Activated CD4-positive, alpha-beta T cell treated with anti-CD3 and anti-CD28 coated beads, Interleukin-2, amount 10 ng/mL, durations not matched to agents 7 days and 5 days (primary cell): ENCODE measurements at places on chromosomes 12 and 14. TPM values are rescaled to one million over a fixed set of nuclear protein-coding genes. Genes with fewer than 3 reads are reported as not detected.
A peak's percentile ranks its signal among the peaks of the same experiment; 100 is the strongest.

- no peak for DNase-seq
- H3K4me3 ChIP-seq: peak within 1 kb of the TSS; percentile 69
- H3K4me1 ChIP-seq: peaks cover 9% of the 10 kb centered on the region
- H3K36me3 ChIP-seq: peaks cover 3% of the 10 kb centered on the region
Observed at GRCh38 chr14:32938719-32939253, at the start of gene NPAS3. Gene NPAS3 (plus strand): TSS chr14:32938879.

DNA sequence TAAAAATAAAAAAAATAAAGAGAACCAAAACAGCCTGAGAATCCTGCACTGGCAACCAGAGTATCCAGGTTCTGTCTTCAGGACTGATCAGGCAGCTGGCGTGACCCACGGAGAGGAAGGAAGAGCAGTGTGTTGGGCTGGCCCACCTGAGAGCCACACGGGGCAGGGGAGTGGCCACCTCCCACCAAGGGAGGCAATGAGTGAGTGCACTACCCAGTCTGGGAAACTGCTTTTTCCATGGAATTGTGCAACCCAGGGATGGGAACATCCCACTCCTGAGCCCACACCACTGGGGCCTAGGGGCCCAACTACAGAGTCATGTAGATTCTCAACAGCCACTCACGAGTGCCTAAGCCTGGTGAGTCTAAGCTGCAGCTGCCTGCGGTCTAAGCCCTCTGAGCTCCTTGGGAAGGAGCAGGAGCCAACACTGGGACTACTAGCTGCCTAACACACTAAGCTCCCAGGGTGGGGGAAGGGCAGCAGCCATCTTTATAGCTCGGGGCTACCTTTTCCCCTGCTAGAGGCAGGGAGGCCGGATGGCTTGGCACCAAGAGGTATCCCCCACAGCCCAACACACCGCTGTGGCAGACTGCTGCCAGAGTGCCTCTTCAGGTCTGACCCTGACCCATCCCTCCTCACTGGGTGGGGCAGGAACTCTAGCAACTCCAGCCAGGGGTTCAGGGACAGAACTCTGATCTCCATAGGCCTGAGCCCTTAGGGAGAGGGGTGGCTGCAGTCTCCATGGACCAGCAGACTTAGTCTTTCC, 610.9 kb downstream of the RERGL start:
- no peak for DNase-seq
- H3K27ac ChIP-seq: no peak overlapping the region
- no peaks in the 10 kb centered on the region for H3K4me1 ChIP-seq

SAMD4A gene
- 0.62 TPM for total RNA-seq

RHOJ gene
- total RNA-seq: not detected

AHSA1 gene
- 217 TPM for total RNA-seq

KRT2 gene
- 0.10 TPM for total RNA-seq

GRCh38 chr12:103369929-103370328, 125.8 kb downstream of the C12orf42 start:
- no peaks in the 10 kb centered on the region for H3K27me3 ChIP-seq
- H3K4me3 ChIP-seq: no peak overlapping the region
- no peaks in the 10 kb centered on the region for H3K36me3 ChIP-seq
- no peak overlapping the region for H3K27ac ChIP-seq
- peaks cover 2% of the 10 kb centered on the region for H3K4me1 ChIP-seq

GRCh38 chr14:83483063-83483462, 1949.4 kb upstream of the SEL1L start:
- no peak overlapping the region for H3K27ac ChIP-seq
- no peak for DNase-seq
- no peaks in the 10 kb centered on the region for H3K4me1 ChIP-seq
- no peak overlapping the region for H3K4me3 ChIP-seq

GRCh38 chr12:80032946-80033345, 66.4 kb upstream of the OTOGL start:
- H3K4me3 ChIP-seq: no peak overlapping the region
- no peaks in the 10 kb centered on the region for H3K36me3 ChIP-seq
- no peaks in the 10 kb centered on the region for H3K4me1 ChIP-seq
- DNase-seq: no peak
- H3K27ac ChIP-seq: no peak overlapping the region
- H3K27me3 ChIP-seq: peaks cover 5% of the 10 kb centered on the region

- no peak overlapping the region for H3K4me3 ChIP-seq
- H3K27ac ChIP-seq: no peak overlapping the region
- H3K4me1 ChIP-seq: peaks cover 2% of the 10 kb centered on the region
Observed at GRCh38 chr12:127480775-127481314, 786.1 kb upstream of the TMEM132C start.

RASSF9 gene
- not detected for total RNA-seq

DNA sequence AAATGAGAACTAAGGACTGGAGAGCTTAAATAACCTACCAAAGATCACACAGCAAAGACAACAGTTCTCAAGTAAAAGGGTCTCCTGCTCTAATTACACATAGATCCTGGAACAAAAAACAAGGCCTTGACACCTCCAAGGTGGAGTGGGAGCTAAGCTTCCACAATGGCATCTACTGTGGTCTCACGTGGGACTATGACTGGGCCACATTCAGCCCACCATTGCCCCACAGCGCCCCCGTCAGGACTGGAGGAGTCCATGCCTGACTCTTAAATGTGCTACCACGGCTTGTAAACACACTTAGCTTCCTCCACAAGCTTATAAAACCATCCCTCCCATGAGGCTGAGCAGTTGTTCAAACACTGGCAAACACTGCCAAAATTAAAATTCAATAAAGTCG, 88.5 kb downstream of the GCH1 start:
- H3K27ac ChIP-seq: no peak overlapping the region
- no peak for DNase-seq
- H3K4me1 ChIP-seq: no peaks in the 10 kb centered on the region
- no peaks in the 10 kb centered on the region for H3K36me3 ChIP-seq

GRCh38 chr12:80625051-80625450, 82.4 kb upstream of the MYF6 start:
- H3K4me3 ChIP-seq: no peak overlapping the region
- H3K27ac ChIP-seq: no peak overlapping the region
- DNase-seq: no peak
- no peaks in the 10 kb centered on the region for H3K27me3 ChIP-seq
- no peaks in the 10 kb centered on the region for H3K36me3 ChIP-seq

TCL1B gene
- not detected for total RNA-seq

LALBA gene
- total RNA-seq: not detected

B4GALNT1 gene
- 0.62 TPM for total RNA-seq

RNASE12 gene
- not detected for total RNA-seq

GRCh38 chr14:74610866-74611649, 979 bp downstream of the LTBP2 start:
- no peak for DNase-seq
- peaks cover 20% of the 10 kb centered on the region for H3K4me1 ChIP-seq
- no peaks in the 10 kb centered on the region for H3K36me3 ChIP-seq
- H3K4me3 ChIP-seq: no peak overlapping the region
- no peak overlapping the region for H3K27ac ChIP-seq

- H3K4me3 ChIP-seq: no peak overlapping the region
- H3K4me1 ChIP-seq: no peaks in the 10 kb centered on the region
- H3K27me3 ChIP-seq: peaks cover 7% of the 10 kb centered on the region
- DNase-seq: no peak
- H3K27ac ChIP-seq: no peak overlapping the region
Observed at GRCh38 chr12:15469356-15469755, 147.0 kb downstream of the PTPRO start.

ARHGEF25 gene
- total RNA-seq: 0.25 TPM

GRCh38 chr12:132807295-132808092, 21.2 kb downstream of the GOLGA3 start:
- H3K4me1 ChIP-seq: peaks cover 26% of the 10 kb centered on the region
- peaks cover 71% of the 10 kb centered on the region for H3K36me3 ChIP-seq
- H3K27ac ChIP-seq: no peak overlapping the region
- no peak overlapping the region for H3K4me3 ChIP-seq
- no peaks in the 10 kb centered on the region for H3K27me3 ChIP-seq

DNA sequence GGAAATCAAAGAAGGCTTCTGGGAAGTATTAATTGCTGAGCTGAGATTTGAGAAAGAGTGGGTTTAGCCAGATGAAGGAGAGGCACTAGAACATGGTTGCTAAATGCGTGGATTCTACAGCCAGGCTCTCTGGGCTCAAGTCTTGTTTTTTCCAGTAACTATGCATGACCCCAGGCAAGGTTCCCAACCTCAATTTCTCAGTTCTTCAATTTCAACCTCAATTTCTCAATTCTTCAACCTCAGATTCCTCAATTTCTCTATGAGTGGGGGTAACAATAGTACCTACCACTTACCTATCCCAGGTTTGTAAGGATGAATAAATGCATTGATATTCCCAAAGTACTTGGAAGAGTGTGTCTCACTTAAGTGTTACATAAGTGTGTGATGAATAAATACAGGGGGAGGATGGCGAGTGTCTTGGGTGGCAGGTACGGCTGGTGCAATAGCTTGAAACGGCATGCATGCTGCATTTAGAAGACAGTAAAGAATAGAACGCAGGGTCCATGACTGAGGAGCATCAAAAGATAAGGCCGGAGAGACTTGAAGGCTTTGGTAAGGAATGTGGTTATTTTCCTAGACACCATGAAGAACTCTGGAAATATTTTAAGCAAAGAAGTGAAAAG, 149.1 kb upstream of the ATP2B1 start:
- H3K4me3 ChIP-seq: no peak overlapping the region
- H3K27me3 ChIP-seq: no peaks in the 10 kb centered on the region
- peaks cover 10% of the 10 kb centered on the region for H3K36me3 ChIP-seq
- peaks cover 38% of the 10 kb centered on the region for H3K4me1 ChIP-seq
- DNase-seq: no peak

GRCh38 chr12:124809878-124810277, 53.8 kb downstream of the SCARB1 start:
- H3K4me3 ChIP-seq: no peak overlapping the region
- peaks cover 4% of the 10 kb centered on the region for H3K36me3 ChIP-seq
- no peak overlapping the region for H3K27ac ChIP-seq
- no peak for DNase-seq
- H3K4me1 ChIP-seq: no peaks in the 10 kb centered on the region

- no peaks in the 10 kb centered on the region for H3K36me3 ChIP-seq
- no peak overlapping the region for H3K4me3 ChIP-seq
- peaks cover 2% of the 10 kb centered on the region for H3K4me1 ChIP-seq
- no peak overlapping the region for H3K27ac ChIP-seq
- H3K27me3 ChIP-seq: no peaks in the 10 kb centered on the region
Observed at GRCh38 chr12:42128327-42128726, 16.3 kb downstream of the GXYLT1 start.

TAS2R14 gene
- 2.1 TPM for total RNA-seq

AQP2 gene
- total RNA-seq: not detected

GRCh38 chr14:56998728-56999127, 188.4 kb upstream of the OTX2 start:
- H3K27me3 ChIP-seq: no peaks in the 10 kb centered on the region
- DNase-seq: no peak
- no peak overlapping the region for H3K4me3 ChIP-seq
- H3K4me1 ChIP-seq: no peaks in the 10 kb centered on the region

DNA sequence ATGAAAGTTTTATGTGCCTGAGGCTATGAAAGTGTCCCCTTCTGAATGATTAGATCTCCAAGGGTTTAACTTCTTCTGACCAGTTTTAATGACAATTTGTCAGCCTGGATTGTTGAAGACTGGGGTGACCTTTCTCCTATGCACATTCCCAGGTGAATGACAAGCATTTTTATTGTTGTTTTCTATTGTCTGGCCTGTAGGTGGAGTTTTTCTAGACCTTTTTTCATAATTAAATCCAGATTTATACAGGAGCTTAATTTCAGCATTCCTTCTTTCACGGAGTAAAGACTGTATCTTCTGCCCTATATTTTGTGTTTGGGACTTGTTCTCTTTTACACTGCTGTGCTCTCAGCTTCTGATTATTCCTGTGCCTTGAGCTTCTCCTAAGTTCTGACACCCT, 125.0 kb upstream of the FAR2 start:
- H3K4me1 ChIP-seq: peaks cover 9% of the 10 kb centered on the region
- no peak overlapping the region for H3K4me3 ChIP-seq
- no peak for DNase-seq
- no peak overlapping the region for H3K27ac ChIP-seq
- peaks cover 8% of the 10 kb centered on the region for H3K27me3 ChIP-seq

- H3K36me3 ChIP-seq: peaks cover 1% of the 10 kb centered on the region
- H3K4me1 ChIP-seq: peaks cover 32% of the 10 kb centered on the region
Observed at GRCh38 chr12:93856611-93857010, 179.4 kb downstream of the CRADD start.

LHX5 gene
- not detected for total RNA-seq

HSPA2 gene
- 2.2 TPM for total RNA-seq

B4GALNT3 gene
- total RNA-seq: 7.0 TPM

TFCP2 gene
- 39.2 TPM for total RNA-seq

GRCh38 chr12:55816881-55817344, 611 bp downstream of the SARNP start:
- no peak overlapping the region for H3K4me3 ChIP-seq
- H3K27me3 ChIP-seq: no peaks in the 10 kb centered on the region
- no peak for DNase-seq

PLCZ1 gene
- total RNA-seq: not detected

TSPAN19 gene
- total RNA-seq: not detected

- peaks cover 44% of the 10 kb centered on the region for H3K4me1 ChIP-seq
- H3K4me3 ChIP-seq: peak overlapping the region; percentile 92
- no peaks in the 10 kb centered on the region for H3K27me3 ChIP-seq
- DNase-seq: peak; percentile 70
- H3K36me3 ChIP-seq: peaks cover 6% of the 10 kb centered on the region
Observed at GRCh38 chr14:65412856-65413738, 567 bp downstream of the FUT8 start.

DNA sequence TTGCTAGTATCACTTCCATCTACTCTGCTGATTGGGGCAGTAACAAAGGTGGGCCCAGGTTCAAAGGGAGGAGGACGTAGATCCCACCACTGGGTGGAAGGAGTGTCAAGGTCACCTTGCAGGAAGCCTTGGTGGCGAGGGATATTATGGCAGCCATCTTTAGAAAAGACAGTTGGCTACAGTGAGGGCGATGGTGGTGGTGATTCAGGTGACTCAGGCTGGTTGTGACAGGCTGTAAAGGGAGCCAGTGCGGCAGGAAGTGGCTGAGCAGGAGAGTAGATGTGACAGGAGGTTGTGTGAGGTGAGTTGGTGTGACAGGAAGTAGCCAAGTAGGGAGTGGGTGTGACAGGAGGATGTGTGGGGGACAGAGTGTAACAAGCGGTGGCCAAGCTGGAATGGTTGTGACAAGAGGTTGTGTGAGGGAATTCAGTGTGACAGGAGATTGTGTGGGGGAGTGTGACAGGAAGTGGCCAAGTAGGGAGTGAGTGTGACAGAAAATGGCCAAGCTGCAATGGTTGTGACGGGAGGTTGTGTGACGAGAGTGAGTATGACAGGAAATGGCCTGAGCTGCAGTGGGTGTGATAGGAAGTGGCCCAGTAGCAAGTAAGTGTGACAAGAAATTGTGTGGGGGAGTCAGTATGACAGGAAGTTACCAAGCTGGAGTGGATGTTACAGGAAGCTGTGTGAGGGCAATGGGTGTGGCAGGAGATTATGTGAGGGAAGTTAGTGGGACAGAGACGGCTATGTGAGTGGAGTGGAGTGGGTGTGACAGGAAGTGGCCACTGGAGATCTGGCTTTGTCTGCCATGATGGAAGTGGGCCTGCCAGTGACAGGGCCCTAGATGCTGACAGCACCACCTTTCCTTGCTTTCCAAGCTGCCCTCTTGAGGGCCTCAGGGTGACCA, 136.5 kb upstream of the MYL2 start:
- no peaks in the 10 kb centered on the region for H3K27me3 ChIP-seq
- H3K4me3 ChIP-seq: peak overlapping the region; percentile 18
- peaks cover 33% of the 10 kb centered on the region for H3K36me3 ChIP-seq
- H3K4me1 ChIP-seq: peaks cover 30% of the 10 kb centered on the region
- peak overlapping the region; percentile 99 for H3K27ac ChIP-seq
- peak; percentile 78 for DNase-seq

TAS2R42 gene
- not detected for total RNA-seq
